Right ventricle myocardium inferior (tissue), 1 donor: ENCODE measurements at places on chromosomes 13 and 19.

DNA sequence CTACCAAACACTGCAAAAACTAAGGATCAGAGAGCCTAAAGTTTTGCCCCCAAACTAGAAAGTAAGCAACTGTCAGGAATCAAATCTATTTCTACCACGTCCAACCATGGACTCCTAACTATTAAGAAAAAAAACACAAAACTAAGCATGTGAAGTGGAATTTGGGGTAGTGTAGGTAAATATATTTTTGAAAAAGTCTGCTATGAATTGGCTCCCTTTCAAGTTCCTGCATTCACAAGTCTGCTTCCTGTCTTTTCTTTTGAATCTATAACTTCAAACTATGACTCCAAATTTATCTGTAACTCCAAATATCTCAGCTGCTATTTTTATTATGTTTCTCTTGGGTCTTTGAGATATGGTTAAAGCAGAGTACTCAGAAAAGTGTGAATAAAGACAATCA is 47.0 kb downstream of the PCDH9 start:
- DNase-seq, result no peak

- no peak for DNase-seq
These were observed 41.7 kb downstream of the SIAH3 start for GRCh38 chr13:45809801-45810394.

DNA sequence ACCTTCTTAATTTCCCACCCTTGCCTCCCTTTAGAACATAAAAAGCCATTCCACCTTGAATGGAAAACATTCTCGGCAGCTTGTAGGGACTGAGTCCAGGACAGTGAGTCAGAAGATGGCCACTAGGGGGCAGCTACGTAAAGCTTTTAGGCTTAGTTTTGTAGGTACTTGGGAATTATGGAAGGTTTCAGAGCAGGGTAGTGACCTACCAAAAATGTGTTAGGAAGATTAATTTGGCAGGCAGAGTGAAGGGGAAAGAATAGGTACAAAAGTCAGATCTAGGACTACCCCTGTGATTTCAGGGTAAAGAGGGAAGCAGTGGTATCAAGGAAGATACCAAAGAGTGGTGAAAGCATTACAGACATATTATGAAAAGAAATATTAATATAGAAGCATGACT is 198.4 kb downstream of the NDFIP2 start:
- DNase-seq, result peak; percentile 48

GRCh38 chr19:3608079-3608641 is 1.5 kb upstream of the TBXA2R start:
- DNase-seq, result no peak

DNA sequence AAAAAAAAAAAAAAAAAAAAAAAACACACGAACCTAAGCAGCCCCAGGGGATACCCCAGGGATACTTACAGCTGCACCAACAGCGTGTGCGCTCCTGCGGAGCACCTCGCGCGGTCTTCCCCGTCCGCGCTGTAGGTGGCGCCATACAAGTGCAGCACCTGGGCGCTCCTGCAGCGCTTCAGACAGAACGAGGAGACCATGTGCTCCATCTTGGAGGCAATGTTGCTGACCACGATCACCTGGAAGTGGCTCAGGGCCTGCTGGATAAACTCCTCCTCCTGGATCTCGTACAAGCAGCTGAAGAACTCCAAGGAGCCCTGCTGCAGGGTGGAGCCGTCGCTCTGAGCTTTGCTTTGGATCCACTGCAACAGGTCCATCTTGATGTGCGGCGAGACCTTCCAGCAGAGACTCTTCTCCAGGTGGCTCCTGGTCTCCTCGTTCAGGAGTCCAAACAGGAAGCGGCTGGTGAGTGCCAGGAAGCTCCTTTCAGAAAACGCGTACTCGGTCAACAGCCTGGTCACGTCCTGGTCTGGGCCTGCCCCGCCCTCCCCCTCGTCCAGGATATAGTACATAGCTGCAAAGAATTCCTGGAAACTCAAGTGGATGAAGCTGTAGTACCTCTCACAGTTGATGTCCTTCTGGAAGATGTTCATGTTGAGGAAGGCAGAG is 14.5 kb downstream of the NLRP12 start:
- DNase-seq, result no peak

DNA sequence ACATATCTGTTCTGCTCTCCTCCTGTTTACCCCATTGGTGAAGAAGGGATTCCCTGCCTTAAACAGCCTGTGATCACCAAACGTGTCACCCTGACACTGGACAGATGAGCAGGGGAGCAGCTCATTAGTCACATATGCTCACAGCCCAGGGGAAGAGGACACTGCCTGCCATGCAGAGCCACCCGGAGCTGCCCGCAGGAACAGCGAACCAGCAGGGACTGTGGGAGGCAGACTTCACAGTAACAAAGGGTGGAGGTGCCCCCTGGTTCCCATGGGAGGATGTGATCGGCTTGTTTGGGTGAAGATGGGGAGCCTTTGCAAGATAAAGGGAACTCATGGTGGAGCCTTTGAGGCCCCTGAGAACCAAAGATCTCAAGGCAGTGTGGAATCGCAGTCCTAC is 88.6 kb upstream of the FARP1 start:
- no peak for DNase-seq

DNA sequence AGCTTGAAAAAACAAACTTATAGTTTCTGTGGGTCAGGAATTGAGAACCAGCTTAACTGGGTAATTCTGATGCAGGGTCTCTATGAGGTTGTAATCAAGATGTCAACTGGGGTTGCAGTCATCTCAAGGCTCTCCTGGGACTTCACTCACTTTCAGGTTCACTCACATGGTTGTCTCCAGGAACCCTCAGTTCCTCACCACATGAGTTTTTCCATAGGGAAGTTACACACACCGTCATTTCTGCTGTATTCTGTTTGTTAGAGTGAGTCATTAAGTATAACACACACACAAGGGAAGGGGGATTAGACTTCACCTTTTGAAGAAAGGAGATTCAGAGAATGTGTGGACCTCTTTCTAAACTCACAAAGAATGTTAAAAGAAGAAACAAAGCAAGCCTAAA is 34.9 kb upstream of the MLNR start:
- DNase-seq, result no peak

DNA sequence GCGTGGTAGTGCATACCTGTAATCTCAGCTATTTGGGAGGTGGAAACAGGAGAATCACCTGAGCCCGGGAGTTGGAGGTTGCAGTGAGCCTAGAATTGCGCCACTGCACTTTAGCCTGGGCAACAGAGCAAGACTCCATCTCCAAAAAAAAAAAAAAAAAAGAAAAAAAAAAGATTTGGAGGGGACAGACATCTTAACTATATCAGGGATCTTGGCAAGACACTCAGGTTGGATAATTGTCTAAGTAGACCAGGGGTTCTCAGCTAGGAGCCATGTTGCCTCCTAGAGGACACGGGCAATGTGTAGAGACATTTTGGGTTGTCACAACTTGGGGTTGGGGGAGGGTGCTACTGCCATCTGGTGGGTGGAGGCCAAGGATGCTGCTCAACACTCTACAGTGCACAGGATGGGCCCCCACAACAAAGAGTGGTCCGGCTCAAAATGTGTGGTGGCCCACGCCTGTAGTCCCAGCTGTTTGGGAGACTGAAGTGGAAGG is 1.9 kb upstream of the ZNF580 start:
- DNase-seq, result no peak

GRCh38 chr13:112822851-112823250 is 133.0 kb downstream of the ATP11A start:
- no peak for DNase-seq

- DNase-seq, result no peak
These were observed 30.5 kb downstream of the PPP1R37 start for GRCh38 chr19:45123440-45123850.

DNA sequence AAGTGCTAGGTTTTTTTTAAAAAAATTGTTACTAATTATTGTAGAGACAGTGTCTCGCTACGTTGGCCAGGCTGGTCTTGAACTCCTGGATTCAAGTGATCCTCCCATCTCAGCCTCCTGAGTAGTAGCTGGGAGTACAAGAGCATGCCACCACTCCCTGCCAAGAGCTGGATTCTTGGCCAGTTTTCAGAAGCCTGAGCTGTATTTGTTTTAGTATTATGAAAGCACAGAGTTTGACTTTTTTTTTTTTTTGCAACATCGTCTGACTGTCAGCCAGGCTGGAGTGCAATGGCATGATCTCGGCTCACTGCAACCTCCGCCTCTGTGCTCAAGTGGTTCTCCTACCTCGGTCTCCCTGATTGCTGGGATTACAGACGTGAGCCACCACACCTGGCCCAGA is 7.0 kb downstream of the ARMC6 start:
- no peak for DNase-seq

- no peak for DNase-seq
These were observed 3.8 kb downstream of the COMMD6 start for GRCh38 chr13:75533861-75534260.

DNA sequence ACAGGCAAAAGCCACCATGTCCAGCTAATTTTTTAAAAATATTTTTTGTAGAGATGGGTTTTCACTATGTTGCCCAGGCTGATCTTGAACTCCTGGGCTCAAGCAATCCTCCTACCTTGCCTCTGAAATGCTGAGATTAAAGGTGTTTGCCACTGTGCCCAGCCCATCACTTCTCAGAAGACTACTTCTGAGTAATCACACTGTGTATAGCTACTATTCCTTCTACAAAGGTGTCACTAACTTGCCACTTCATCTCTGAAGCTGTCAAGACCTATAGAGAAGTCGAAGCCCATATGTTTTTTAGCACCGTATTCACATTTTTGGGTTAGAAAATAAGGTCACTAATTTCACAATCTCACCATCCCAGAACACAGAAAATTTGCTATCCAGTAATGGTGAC is 36.0 kb upstream of the FNDC3A start:
- DNase-seq, result no peak

GRCh38 chr13:98300956-98301641 is 124.0 kb upstream of the RNF113B start:
- DNase-seq, result no peak

DNA sequence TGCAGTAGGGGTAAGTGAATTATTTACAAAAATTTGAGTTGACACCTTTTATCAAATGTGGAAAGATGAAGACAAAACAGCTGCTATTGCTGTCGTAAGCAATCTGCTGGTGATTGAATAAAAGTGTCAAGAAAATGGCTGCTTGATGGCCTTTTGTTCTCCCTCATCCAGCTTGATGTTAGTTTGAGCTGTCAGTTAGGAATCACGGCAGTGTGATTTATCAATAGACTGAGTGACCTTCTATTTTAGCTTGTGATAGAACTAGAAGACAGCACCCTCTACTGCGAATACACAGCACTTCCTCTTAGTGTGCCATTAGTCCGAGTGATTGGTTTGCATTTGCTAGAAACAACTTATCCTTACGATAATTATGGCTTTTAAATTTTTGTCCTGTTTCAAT is 76.3 kb downstream of the MZT1 start:
- DNase-seq, result no peak

- peak; percentile 77 for DNase-seq
These were observed at the start of gene KEAP1 for GRCh38 chr19:10503002-10503789. KEAP1 (minus strand) TSS chr19:10503356; CDS start chr19:10500033, 3,323 bp downstream.

DNA sequence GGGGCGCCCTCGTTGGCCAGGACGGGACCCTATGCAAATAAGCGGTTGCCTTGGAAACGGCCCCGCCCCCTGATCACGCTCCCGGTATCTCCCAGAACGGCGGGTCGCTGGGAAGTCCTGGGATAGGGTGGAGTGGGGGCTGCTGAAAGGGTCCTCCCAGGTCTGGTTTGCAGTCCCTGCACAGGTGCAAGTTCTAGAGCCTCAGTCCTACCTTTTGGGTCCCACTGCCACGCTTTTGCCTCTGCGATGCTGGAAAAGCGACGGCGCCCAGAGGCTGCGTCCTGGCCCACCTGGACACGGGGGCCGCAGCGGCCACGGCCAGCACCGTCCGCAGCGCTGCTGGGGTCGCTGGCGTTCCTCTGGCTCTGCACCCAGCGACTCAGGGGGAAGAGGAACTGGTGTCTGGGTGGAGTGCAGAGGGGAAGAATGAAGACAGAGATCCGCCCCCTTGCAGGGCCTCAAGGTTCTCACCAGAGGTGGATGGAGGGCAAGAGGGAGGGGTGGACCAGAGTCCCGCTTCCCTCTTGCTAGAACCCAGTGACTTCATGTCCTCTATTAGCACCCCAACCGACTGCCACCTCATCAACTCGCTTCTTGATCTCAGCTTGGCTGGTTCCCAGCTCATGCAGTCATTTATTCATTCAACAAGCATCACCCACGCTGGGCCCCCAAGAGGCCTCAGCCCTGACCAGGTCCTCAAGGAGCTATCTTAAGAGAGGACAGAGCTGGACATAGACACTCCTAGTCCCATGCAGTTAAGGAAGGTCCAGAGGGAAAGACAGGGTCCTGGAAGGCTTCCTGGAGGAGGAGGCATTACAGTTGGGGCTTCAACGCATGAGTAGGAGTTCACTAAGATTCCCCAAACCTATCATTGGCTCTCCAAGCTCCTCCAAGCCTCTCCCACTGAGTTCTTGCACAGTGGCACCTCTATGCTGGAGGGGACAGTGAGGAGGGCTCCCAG is at the start of gene LRRC25:
Gene LRRC25, minus strand, starts transcription at position 381 of the 961 bp plus-strand sequence. CDS start 659 bp downstream, outside the sequence.
- peak; percentile 86 for DNase-seq

- no peak for DNase-seq
These were observed 200.2 kb downstream of the KATNAL1 start for GRCh38 chr13:30107121-30107520.

DNA sequence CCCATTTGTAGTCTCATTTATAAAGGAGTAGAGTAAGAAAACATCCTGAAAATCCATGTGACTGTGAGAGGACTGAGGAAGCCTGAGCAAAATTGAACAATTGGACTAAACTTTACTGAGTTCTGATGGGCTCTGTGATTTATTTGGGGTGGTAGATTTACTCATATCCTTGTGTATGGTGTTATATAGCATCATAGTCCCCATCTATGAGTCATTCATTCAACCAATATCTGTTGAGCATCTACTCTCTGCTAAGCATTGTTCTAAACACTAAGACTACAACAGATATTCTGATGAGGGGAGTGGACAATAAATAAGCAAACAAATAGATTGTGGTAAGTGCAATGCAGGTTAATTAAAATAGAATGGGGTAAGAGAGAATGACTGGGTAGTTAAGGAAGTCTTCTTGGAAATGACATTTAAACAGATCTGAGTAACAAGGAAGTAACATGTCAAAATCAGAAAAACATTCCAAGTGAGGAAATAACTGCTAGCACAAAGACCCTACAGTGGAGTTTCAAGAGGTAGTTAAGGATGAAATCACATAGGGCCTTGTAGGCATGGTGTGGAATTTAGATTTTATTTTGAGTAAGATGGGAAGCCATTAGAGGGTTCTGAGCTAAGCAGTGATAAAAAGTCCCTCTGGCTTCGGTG is 36.3 kb upstream of the MLNR start:
- DNase-seq, result no peak

GRCh38 chr13:110419946-110420345 is 112.9 kb downstream of the COL4A2 start:
- DNase-seq, result no peak

DNA sequence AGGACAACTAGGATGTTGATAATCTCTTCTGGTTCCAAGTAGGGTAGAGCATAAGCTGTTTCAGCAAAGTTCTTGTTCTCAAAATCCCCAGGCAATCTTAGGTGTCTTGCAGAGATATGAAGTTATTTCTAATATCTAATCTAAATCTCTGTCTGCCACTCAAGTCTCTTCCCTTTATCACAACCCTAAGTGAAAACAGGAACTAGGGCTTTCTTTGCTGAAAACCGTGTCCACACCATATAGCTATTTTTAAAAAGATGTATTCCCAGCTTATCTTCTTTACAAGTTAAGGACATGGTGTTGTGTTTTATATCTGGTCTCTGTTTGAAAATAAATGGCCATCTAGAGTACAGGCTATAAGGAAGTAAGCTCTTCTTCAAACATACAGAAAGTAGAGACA is 11.3 kb upstream of the RNASEH2B start:
- DNase-seq, result no peak

- DNase-seq, result no peak
These were observed 595 bp upstream of the RAB20 start for GRCh38 chr13:110562036-110562597.
